ENCODE measurements at places on chromosomes 1 and 21.

- no peak for DNase-seq
Observed at GRCh38 chr21:36698385-36698980, 432 bp upstream of the SIM2 start.

- DNase-seq = no peak
Observed at GRCh38 chr1:6008084-6008415, 15.8 kb upstream of the NPHP4 start.

DNA sequence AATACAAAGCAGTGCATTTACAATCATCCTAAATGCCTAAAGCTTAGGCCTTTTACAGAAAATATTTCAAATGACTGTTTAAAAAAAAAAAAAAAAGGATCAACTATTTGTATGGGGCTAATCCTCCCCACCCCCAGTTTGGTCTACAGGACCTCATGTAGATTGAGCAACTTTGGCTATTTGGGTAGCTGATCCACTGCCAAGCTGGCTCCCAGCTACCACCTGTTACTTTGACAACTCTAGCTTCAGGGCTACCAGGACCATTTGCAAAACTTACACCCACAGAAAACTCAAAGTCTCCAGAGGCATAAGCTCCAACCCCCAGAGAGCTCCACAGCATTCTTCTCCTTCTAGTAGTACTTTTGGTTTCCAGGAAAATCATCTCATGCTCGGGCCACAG, 29.4 kb downstream of the JAK1 start:
- no peak for DNase-seq

GRCh38 chr1:85943526-85943925, 213.0 kb downstream of the COL24A1 start:
- no peak for DNase-seq

GRCh38 chr1:89669441-89669840, 36.5 kb downstream of the LRRC8C start:
- no peak for DNase-seq

DNA sequence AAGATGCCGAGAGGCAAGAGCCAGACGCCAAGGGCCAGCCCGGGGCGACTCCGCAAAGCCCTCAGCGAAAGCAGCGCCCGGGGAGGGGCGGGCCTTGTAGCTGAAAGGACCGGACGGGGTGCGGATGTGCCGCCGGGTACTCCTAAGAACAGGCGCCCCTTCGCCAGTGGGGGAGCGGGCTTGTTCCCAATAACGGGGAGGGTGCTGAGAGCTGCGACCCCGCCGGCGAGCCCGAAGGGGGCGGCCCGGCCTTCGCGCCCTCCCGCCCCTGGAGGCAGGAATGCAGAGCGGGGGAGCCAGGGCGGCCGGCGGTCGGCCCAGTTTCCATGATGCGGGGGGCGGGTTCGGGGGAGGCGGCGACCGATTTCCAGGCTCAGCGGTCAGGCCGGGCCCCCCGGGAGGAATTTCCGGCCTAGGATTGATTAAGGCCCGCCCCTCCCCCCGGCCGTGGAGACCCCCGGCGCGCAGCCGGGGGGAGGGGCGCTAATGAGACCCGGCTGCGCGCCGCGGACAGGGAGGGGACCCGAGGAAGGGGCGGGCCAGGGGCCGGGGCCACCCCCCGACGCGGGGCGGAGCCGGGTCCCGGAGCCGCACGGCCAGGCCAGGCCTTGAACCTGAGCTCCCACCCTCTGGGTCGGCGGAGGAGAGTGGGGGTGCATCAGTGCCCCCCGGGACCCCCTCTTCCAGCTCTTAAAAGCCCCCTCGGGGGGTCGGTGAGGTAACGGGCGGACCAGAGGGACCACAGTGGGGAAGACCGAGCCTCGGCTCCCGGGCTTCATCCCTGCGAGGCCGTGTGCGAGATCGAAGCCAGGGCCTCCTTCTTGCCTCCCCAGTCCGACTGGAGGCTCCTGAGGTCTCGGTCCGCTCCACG, 898 bp upstream of the TMEM200B start:
- DNase-seq = peak; percentile 29

DNA sequence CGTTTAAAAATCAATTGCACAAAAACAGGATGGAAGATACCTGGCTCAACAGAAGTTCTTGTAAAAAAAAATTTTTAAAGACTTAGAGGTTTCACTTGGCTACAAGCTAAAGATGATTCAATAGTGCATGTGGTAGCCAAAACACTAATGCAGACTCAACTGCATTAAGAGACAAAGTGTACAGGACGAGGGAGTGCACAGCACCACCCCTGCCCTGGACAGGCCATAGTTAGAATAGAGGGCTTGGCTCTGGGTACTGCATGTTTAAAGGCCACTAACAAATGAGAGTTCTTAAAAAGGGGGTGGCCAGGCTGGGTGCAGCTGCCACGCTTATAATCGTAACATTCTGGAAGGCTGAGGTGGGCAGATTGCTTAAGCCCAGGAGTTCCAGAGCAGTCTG, 7.9 kb downstream of the ACKR1 start:
- DNase-seq = no peak

- DNase-seq = no peak
Observed at GRCh38 chr1:191662746-191663145, 495.5 kb upstream of the RGS18 start.

DNA sequence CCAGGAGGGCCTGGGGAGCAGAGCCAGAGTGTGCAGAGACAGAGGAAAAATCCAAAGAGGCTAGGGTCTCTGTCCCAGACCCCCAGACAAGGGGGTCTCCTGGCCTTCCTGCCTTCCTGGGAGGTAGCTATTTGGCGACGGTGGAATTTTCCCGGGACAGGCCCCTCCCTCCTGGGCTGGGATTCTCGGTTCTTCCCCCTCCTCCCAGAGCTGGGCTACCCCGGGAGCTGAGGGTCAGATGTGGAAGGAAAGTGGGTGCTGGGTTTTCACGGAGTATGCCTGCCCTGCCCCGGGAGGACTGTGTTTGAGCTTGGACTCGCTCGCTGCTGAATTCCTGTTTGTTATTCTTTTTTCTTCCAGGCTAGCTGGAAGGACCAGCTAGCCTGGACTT, 759 bp downstream of the AMPD2 start:
- DNase-seq = no peak

DNA sequence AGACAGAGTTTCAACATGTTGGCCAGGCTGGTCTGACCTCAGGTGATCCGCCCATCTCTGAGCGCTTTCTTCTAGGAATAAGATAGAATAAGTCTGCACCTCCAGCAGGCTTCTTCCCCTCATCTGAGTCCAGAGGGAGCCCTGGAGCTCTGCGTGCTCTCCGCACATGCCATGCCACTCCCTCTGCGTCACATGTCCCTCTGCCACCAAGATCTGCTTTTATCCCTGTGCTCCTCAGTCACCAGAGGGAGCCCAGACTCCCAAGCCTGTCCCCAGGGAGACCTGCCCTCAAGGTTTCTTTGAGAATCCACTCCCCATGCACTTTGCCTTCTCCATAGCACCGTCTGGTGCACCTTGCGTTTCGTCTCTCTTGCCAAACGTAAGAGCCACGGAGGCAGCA, 213.0 kb downstream of the CAMTA1 start:
- no peak for DNase-seq

- DNase-seq = no peak
Observed at GRCh38 chr1:227607336-227607898, 44.1 kb downstream of the ZNF678 start.

GRCh38 chr1:209505044-209505443, 78.5 kb upstream of the CAMK1G start:
- no peak for DNase-seq

DNA sequence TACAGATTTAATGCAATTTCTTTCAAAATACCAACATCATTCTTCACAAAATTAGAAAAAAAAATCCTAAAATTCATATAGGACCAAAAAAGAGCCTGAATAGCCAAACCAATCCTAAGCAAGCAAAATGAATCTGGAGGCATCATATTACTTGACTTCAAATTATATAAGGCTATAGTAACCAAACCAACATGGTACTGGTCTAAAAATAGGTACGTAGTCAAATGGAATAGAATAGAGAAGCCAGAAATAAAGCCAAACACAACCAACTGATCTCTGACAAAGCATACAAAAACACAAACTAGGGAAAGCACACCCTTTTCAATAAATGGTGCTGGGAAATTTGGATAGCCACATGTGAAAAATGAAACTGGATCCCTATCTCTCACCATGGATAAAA, 112.3 kb upstream of the TSPAN2 start:
- no peak for DNase-seq

- DNase-seq = no peak
Observed at GRCh38 chr1:76463278-76463677, 388.7 kb downstream of the ST6GALNAC3 start.

GRCh38 chr1:193181536-193181935, 4.9 kb downstream of the B3GALT2 start:
- DNase-seq = no peak

- DNase-seq = no peak
Observed at GRCh38 chr1:84190455-84190854, 46.4 kb downstream of the PRKACB start.

DNA sequence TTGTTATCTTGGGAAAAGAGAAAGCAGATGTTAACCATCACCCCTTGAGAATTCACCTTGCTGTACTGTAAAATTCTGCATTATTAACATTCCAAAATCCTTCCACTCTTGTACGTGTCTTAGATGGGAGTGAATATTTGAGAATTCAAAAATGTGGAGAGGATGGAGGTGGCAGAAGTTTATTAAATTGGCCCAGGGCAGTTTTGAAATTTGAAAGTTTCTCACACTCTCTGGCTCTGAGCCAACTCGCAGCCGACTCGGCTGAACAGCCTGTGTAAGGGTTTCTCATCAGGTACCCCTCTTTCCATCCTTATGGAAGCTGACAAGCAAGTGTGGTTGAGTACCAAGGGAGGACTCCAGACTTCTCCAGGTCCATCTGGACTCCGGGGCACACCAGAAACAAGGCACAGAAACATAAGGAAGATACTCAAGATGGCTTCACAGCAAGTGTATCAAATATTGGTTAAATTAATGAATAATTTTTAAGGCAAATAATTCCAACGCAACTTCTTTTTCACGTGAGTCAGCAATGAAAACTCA, 45.1 kb downstream of the RRAGC start:
- no peak for DNase-seq

DNA sequence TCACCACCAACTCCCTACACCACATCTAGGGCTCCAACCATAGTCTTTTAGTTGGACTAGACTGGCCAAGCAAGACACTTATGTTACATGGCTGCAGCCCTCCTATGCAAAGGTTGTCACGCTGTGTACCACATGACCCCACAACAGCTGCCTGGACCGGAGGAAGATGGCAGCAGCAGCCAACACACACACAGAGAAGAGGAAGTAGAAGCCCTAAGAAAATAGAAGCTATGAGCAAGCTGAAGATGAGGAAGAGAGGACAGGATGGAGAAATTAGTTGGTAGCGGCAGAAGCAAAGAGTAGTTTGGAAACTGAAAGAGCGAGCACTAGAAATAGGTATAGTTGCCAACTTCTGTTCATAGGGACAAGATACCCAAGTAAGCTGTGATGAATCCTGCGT, 60.8 kb upstream of the RALGPS2 start:
- DNase-seq = no peak

DNA sequence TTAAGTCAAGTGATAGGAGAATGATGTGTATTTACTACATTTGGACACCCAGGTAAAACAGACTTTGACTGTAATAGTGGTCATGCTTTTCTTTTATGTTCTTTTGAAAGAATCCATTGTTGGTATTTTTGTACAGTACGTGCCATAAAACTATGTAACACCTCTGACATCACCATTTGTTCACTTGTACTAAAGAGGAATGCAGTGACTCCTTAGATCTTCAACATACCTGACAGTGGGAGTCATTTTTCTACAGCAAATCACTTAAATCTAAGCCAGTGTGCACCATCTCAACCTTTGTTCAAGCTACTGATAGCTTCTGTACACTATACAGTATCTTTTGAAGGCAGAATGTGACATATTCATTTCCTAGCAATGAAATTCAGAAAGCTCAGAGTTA, 6.3 kb upstream of the PLD5 start:
- no peak for DNase-seq

- no peak for DNase-seq
Observed at GRCh38 chr1:204959374-204959773, 83.6 kb upstream of the CNTN2 start.

GRCh38 chr1:202278751-202279150, 63.0 kb downstream of the UBE2T start:
- DNase-seq = no peak

DNA sequence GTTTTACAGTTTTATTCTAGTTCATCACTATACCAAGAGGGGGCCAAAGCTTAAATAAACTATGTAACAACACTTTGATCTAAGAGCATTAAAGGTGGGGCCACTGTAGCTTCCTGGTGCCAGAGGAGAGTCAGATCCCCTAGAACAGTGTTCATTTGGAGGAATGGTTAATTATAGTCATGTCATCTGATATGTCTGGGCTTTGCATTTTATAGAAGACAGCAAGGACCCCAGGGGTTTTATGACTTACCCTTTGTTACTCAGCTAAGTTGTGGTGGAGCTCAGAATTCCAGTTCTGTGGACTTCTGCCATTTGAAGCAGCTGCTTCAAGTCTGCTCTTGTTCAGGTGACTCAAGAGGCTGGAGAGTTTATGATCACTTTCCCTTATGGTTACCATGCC, 16.7 kb downstream of the KDM4A start:
- DNase-seq = no peak

DNA sequence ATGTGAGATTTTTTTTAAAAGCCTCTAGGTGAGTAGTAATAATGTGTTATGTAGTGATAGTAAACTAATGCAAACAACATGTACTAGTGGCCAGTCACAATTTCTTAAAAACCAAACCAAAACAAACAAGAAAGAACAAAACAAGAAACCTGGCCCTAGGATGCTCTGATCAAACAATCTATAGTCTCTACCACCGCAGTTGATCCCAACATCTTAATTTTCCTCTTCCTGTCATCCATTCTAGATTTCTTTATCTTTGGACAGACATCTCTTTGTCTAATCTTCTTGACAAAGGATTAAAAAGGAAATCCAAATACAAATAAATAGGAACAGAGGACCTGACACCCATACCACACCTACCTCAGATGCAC, 188.2 kb upstream of the ADAMTS5 start:
- DNase-seq = no peak

- DNase-seq = no peak
Observed at GRCh38 chr1:33295023-33295422, 25.9 kb downstream of the A3GALT2 start.

- no peak for DNase-seq
Observed at GRCh38 chr1:11466416-11466815, 12.5 kb upstream of the DISP3 start.
